Hair follicle dermal papilla cell (primary cell): ENCODE measurements at places on chromosomes 13 and 19. TPM values are rescaled to one million over a fixed set of nuclear protein-coding genes. Genes with fewer than 3 reads are reported as not detected.

KIR2DL4 gene
- not detected in 2 replicates for total RNA-seq

ADGRE2 gene
- total RNA-seq: 0.16 TPM in 1 of 2 replicates, not detected in the other

GZMM gene
- total RNA-seq: not detected in 2 replicates

PRODH2 gene
- total RNA-seq: not detected in 2 replicates

PLEKHJ1 gene
- total RNA-seq: 33.8 and 37.4 TPM in 2 replicates

NLRP4 gene
- not detected in 2 replicates for total RNA-seq

OR7C1 gene
- total RNA-seq: not detected in 2 replicates

CACNG6 gene
- total RNA-seq: not detected in 2 replicates

MARCHF2 gene
- 82.6 and 90.2 TPM in 2 replicates for total RNA-seq

PGLYRP1 gene
- total RNA-seq: not detected in 2 replicates

PSPN gene
- 0.97 and 2.9 TPM in 2 replicates for total RNA-seq

ZFP28 gene
- 13.5 and 14.1 TPM in 2 replicates for total RNA-seq

NCAN gene
- total RNA-seq: under 0.01 TPM in 1 of 2 replicates, not detected in the other

F10 gene
- 5.7 and 10.6 TPM in 2 replicates for total RNA-seq

APOC1 gene
- total RNA-seq: not detected in 2 replicates
